ENCODE measurements at places on chromosomes 5 and 9.

DNA sequence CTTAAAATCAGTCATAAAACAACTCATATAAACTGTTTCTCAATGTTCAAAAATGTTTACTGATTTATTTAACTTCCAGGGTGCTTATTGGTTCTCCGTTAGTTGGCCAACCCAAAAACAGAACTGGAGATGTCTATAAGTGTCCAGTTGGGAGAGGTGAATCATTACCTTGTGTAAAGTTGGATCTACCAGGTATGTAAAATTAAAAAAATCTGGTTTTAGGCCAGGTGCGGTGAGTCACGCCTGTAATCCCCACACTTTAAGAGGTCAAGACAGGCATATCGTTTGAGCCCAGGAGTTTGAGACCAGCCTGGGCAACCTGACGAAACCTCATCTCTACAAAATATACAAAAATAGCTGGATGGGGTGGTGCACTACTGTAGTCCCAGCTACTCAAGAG is 73.7 kb downstream of the ITGA1 start:
- DNase-seq, result no peak

DNA sequence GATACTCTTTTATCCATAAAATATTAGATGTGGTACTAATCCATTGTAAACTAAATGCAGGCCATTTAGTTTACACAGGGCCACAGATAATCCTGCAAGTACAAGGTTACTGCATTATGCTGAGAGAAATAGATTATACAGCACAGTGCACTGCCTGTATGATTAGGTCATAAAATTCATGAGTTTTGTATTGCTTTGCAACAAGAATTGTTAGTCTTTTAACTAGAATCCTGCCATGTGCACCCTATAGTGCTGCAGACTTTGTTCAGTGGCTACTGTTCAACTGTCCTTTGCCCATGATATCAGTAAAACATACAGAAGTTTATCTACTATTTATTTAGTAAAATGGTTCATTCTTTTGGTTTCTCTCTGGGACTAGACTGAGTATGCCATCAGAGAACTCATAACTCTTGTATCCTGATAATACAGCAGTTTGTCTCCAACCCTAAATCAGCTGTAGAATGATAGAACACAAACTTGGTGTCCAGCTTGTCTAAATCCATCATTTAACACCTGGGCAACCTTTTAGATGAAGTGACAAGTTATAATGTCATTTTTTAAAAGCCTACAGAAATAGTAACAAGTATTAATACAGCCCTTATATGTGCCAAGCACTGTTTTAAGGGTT is 291.2 kb downstream of the TMEM167A start:
- DNase-seq, result no peak

- no peak for DNase-seq
Measured at GRCh38 chr5:145906401-145906800, 30.0 kb upstream of the SH3RF2 start.

GRCh38 chr9:89796606-89797005 is 191.8 kb downstream of the GADD45G start:
- DNase-seq, result no peak

GRCh38 chr9:5557606-5558587 is 47.6 kb downstream of the PDCD1LG2 start:
- no peak for DNase-seq

DNA sequence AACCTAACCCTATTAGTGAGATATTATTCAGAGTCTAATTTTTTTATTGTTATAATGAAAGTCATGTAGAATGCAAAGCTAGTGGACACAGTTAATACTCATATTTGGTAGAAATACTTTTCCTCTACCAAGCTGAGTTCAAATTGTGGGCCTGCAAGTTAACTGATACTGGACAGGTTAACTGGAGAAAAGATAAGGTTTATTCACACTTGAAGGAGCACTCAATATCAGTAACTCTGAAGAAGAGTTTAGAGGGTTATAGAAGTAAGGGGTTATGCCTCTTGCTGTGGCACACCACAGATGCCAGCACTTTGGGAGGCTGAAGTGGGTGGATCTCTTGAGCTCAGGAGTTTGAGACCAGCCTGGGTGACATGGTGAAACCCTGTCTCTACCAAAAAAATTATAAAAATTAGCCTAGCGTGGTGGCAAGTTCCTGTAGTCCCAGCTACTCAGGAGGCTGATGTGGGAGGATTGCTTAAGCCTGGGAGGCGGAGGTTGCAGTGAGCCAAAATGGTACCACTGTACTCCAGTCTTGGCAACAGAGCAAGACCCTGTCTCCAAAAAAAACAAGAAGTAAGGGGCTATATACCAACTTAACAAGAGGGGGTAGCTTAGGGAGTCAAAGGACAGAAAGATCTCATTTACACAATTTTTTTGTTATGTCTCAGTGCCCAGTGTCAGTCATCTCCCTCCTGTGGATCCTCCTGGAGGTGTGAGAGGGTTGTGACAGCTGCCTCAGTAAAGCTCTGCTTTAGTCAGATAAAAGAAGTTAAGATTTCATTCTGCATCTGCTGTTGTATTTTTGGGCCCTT is 121.2 kb upstream of the GRHPR start:
- no peak for DNase-seq

DNA sequence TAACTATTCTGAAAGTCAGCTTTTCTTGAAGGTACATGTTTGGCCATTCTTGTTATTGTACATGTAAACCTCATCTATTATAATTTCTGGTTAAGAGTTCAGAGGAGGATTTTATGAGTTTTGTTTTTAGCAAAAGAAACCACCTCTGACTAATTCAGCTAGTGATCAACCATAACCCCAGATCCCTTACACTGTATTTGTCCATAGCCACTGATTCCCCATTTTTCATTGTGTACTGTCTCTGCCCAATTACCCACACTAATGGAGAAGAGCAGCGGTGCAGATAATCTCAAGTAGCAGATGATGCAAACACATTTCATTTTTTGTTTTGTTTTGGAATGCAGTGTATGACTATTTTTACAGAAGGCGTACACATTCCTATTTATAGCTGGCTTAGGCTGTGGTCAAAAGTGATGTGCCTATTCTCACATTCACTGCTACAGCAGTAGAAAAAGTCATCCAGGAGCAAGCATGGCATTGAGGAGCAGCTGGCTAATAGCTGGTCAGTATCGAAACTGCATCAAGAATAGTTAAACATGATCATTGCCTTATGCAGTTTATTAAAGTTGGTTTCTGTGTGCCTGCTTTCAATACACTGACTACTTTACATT is 988.3 kb downstream of the DTWD2 start:
- DNase-seq, result no peak

GRCh38 chr5:32942225-32942989 is 231.3 kb downstream of the NPR3 start:
- DNase-seq, result no peak

- no peak for DNase-seq
Measured at GRCh38 chr5:150112201-150113046, 26.1 kb upstream of the CSF1R start.

- no peak for DNase-seq
Measured at GRCh38 chr5:122849771-122850170, 4.4 kb downstream of the SNX24 start.

- DNase-seq, result no peak
Measured at GRCh38 chr5:157912621-157913325, 53.8 kb upstream of the CLINT1 start.

GRCh38 chr5:50547303-50547702 is 106.2 kb upstream of the EMB start:
- DNase-seq, result no peak

DNA sequence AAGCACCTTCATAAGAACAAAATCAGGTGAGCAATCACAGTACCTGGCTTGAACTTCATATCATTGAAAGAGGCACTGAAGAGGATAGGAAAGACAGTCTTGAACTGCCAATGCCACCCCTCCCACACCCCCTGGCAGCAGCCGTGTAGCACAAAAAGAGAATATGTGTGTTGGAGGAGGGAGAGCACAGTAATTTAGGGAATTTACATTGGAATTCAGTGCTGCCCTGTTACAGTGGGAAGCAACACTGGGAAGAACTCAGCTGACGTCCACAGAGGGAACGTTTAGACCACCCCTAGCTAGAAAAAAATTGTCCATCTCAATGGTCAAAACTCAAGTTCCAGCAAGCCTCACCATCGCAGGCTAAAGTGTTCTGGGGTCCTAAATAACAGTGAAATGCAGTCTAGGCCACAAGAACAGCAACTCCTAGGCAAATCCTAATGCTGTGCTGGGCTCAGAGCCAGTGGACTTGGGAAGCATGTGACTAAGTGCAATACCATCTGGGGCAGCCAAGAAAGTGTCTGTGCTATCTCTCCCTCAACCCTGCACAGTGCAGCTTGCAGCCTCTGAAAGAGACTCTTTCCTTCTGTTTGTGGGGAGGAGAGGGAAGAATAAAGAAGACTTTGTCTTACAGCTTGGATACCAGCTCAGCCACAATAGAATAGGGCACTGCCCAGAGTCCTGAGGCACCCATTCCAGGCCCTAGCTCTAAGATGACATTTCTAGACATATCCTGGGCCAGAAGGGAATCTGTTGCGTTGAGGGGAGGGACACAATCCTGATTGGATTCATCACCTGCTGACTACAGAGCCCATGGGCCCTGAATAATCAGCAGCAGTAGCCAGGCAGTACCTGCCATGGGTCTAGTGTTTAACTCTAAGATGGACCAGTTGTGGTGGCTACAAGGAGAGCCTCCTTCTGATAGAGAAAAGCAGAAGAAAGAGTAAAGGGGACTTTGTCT is 62.1 kb upstream of the VLDLR start:
- DNase-seq, result no peak

DNA sequence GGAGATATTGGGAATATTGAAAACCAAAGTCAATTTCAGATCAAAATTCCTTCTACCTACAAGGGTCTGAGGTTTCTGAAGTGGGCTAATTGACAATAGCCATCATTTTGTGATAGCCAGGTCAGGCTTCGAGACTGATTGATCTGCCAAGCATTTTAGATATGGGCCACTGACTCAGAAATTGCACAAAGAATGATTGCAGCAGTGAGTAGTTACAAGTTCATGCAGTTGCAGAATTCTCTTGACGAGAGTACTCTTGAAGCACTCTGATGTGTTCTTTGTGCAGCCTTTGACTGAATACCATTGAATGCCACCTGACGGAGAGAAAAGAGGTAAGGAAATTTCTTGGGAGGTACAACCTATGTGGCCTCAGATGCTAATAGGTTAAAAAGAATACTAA is 8.3 kb downstream of the C9orf57 start:
- no peak for DNase-seq

DNA sequence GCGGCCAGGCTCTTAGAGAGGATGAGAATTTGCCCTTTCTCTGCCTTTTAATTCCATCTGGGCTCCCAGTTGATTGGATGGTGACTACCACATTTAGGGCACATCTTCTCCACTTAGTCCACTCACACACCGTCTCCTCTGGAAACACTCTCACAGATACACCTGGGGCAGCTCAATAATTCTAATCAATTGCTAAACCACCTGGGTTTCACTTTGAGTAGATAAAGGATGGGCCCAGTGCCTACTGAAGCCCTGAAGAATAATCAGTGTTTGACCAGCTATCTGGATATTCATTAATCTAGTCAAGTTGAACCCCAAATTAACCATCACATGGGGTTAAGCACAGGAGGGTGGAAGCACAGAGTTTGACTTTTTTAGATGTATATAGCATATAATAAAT is 19.1 kb downstream of the MAN2A1 start:
- DNase-seq, result no peak

Measured in NCI-H1417 treated with DMSO at 0.1 percent for 48 hours (cell line).